ENCODE measurements at places on chromosomes 2 and 18.

- no peak for DNase-seq
Measured at GRCh38 chr2:32671885-32672533, 44.2 kb downstream of the TTC27 start.

GRCh38 chr2:96546797-96547196 lies 10.2 kb downstream of the ARID5A start:
- DNase-seq = no peak

DNA sequence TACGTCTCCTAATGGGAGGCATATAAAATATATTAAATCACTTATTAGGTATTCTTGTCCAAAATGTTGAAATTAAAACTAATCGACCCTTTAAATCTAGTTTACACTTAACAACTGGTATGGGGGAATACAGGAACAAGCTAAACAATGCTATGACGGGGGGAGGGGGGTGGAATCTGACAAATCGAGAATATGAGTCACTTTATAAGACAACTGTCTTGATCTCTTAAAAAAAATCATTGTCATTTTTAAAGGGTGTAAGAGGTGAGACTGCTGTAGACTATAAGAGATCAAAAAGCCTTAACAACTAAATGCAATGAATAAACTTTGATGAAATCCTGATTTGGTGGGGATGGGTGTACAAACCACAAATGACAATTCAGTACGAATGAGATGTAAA lies 6.0 kb downstream of the MAP3K2 start:
- DNase-seq = no peak

DNA sequence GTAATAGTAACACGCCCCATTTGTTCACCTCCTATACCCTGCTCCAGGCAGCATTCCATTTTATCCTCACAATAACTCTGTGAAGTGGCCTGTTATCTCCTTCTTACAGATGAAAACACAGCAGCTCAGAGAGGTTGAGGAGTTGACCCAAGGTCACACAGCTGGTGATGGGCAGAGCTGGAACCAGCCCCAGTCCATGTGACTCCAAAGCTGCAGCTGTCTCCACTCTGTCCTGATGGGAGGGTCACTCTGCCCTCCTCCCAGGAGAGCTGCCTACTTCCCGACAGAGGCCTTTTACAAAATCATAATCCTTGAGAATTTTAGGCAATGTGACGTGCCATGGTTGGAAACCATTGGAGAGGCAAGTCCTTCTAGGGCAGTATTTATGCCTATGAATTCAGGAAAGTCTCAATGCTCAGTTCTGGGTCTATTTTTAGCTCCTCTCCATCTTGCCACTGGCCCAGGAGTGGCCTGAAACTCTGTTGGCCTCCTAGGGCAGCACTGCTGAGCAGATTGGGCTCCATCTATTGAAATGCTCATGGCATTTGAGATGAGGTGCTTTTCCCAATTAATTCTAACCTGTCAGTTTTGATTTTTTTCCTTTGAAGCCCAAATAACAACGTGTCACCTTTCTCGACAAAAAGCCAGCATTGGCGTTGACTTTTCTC lies 162.0 kb upstream of the MSH6 start:
- no peak for DNase-seq

GRCh38 chr2:230777721-230778120 lies 65.1 kb downstream of the CAB39 start:
- DNase-seq = no peak

DNA sequence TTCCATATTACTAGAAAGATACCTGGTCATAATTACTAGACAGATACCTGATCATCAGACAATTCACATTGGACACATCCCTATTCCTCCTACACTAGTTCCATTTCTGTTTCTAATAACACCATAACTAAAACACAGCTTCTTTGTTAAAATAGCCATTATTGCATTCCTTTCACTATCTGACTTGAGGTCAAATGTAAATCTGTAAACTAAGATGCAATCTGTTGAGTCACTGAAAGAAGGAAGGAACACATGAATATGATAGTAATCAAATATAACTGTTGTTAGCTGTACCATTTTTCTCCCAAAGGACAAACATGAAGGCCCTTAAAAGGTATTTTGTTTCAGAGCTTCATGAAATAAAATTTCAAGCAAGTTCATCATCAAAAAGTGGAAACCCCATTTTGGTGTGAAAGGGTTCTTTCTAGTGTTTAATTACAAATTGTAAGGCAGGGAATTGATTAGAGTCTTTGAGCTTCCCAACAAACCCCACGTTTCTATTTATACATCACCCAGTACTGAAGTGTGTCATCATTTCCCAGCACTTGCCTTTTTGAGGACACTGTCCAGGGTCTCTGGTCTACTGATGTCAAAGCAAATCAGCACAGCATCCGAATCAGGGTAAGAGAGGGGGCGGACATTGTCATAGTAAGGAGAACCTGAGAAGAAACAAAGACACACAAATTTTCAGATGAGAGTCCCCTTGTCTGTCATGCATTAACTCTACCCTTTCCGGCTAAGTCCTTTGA lies 13.0 kb downstream of the RND3 start:
- DNase-seq = no peak

DNA sequence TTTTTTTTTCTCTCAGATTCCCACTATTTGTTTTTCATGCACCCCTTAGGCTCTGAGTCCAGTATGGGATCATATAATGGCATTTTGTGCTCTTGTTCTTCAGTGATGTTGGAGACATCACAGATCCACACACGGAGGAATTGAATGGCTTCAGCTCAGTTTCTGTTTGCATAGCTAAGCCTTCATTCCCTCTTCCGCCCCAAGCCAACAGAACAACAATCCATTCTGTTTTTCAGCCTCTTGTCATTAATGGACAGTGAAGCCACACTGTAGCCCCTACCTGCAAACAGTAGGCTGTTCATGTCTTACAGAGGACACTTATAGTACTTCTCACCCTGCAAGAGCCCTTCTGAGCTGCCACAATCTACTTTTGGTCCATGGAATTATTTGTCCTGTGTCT lies 64.0 kb upstream of the ZSWIM2 start:
- DNase-seq = no peak

DNA sequence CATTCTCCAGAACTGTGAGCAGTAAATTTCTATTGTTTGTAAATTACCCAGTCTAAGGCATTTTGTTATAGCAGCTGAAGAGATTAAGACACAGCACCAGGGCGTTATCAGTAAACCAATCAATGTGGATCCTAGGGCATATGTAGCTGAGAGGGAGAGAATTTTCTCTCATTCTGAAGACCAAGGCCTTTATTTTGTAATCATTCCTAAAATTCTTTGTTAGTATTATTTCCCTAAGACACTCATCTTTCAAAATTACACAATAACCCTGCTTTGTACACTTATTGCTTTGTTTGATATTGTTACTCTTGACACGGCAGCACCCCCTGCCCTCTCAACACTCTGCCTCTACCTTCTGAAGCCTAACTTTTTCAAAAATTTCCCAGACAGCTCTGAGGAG lies 419.1 kb downstream of the SLC4A3 start:
- DNase-seq = no peak

GRCh38 chr2:178933493-178933892 lies 116.4 kb downstream of the CCDC141 start:
- DNase-seq = no peak

DNA sequence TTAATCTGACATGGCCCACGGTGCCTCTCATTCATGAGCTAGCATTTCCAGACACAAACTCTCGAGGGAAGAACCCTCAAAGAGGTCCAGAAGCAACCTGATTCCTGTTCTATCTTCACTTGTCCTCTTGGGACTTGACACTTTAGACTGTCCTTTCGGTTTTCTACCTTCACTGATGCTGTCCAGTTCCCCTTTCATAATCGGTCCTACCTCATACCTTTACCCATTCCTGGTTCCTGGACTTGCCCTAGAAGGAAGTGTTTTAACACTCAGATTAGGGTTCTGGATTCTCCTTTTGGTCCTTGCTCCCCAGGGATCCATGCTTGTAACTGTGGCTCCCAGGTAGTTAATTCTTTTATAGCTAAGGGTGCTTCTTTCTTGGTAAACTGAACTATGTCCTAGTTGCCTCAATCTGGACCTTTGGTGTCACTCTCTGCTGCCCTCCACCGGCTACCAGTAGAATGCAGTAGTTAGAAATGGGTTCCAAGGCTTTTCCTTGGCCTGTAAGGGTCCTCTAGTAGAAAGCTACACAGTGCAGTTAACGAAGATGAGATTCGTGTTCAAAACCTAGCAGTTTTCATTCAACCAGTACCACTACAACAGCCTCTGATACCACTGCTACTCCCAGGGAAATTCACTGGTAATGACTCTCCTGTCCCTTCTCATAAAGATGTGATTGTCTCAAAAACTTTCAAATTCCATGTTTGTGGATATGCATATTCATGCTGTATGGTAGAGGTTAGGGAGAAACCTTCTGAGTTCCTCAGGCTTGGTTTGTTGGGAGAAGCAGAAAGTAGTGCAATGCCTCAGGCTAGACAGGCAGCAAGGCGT lies 178.1 kb upstream of the CYP26B1 start:
- DNase-seq = peak; percentile 18

DNA sequence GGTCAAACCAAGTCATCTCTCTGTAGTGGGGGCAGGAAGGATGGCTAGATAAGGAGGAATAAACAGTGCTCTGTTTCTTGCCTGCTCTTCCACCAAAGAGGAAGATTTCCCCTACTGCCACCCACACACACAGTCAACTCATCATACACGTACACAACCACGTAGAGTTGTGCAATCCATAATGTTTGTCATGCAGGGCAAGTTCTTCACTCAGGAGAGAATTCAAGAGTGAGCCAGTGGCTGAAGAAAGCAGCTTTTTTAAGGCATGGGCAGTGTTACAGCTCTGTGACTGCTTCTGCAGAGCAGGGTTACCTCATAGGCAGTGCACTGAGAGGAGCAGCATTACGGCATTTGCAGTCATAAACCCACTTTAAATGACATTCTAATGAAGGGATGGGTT lies 283.0 kb downstream of the RND3 start:
- no peak for DNase-seq

DNA sequence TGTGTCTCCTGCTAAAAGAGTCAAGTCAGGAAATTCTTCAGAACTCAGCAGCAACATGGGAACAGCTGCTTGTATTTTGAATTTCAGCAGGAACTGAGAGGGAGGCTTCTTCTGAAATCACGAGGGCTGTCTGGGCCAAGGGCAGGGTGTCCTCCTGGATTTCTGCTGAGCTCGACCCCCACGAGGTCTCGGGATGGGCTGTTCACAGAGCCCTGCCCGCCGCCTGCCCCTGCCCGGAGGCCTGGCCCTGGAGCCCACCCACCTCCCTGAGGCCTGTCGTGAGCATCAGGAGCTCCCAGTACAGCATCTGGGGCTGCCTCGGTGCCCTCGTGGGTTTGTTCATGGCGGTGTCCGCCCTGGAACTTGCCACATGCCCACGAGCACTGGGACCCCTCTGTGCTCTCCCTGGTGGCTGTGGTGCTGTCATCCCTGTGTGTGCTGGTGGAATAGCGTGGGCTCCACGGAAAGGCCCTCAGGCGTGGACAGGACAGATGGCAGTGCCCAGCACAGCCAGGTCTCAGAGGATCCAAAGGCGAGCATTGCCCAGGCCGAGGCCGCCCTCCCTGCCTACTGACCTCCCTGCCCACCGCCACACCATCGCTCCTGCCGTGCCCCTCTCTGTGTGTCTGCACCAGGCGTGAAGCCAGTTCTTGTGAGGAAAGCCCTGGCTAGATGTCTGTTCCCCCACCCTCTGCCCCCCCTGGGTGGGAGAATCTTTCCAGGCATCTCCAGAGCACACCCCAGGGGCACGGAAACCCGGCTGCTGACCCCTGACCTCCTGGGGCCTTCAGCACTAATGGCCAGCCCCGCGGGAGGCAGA lies 25.9 kb downstream of the RAMP1 start:
- no peak for DNase-seq

DNA sequence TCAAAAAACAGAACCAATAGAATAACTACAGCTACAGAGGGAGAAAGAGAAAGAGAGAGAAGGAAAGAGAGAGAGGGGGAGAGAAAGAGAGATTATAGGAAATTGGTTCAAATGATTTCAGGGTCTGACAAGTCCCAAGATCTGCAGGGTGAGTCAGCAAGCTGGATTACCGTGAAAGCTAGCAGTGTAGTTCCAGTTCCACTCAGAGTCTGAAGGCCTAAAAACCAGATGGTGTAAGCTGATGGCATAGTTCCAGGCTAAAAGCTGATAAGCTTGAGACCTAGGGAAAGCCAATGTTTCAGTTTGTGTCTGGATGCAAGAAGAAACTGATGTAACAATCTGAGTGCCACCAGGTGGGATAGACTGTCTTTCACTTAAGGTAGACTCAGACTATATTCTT lies 397.7 kb downstream of the TRIB2 start:
- DNase-seq = no peak

DNA sequence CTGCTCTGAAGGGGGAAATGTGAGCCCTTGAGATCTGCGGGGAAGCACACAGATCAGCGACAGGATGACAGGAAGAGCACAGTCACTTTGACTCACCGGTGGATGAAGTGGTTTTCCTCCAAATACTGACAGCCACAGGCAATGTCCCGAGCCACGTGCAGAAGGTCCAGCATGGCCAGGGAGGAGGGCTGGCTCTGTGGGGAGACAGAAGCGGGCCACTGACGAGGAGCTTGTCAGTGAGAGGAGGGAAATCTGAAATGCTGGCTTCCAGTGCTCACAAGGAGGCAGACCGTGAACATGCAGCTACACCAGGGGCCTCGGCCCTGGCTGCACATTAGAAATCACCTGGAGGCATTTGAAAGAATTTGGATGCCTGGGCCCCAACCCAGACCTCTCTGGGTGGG lies 98.7 kb downstream of the CLIP4 start:
- no peak for DNase-seq

DNA sequence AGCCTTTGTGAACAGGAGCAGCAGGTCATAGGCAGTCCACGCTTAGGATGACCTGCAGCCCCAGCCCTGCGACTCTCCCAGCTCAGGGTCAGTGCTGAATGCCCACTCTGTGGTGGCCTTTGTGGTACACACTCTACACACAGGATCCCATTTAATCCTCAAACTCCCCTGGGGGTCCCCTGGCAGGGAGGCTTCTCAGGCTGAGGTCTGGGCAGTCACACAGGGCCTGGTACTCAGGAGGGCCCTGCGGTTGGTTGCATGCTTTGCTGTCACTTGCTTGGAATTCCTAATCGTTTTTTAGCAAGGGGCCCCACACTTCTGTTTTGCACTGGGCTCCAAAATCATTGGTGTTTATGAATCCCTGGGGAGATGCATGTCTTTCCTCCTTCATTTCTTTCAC lies 113.0 kb downstream of the EML6 start:
- no peak for DNase-seq

DNA sequence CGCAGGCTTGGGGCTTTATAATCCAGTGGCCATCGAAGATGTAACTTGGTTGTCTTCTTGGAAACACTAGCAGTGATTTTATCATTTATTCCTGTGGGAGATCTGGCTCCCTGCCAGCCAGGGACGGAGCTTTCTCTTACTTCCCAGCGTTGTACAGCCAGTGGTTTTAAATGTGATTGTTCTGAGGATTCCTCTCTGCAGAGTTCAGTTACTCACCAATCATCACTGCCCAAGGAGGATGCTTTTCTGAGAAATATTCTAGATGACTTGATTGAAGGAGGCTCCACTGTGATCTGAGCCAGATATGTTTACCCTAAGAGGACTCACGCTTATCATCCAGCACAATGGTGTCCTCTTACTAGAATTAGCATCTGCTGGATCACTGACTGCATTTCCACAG lies 744.3 kb downstream of the RNF144A start:
- no peak for DNase-seq

- DNase-seq = no peak
Measured at GRCh38 chr2:175205523-175205922, 24.0 kb upstream of the ATP5MC3 start.
